ENCODE measurements at places on chromosomes 12 and 14.

GRCh38 chr14:34134484-34134883 lies 183.6 kb upstream of the EGLN3 start:
- DNase-seq, result no peak

DNA sequence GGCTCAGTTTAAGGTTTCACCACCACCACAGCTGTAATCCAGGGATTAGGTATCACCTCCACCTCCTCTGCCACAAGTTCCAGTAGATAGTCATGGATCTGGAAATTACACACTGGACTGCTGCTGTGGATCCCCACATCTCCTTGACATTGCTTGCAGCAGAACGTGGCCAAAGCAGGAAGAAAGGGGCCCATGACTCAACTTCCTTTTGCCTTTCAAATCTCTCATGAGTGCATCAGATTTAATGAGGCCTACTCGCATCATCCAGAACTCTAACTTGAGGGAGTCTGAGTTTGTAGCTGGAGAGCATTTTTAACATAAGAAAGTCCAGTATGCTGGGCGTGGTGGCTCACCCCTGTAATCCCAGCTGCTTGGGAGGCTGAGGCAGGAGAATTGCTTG lies 29.2 kb upstream of the TMED10 start:
- DNase-seq, result no peak

DNA sequence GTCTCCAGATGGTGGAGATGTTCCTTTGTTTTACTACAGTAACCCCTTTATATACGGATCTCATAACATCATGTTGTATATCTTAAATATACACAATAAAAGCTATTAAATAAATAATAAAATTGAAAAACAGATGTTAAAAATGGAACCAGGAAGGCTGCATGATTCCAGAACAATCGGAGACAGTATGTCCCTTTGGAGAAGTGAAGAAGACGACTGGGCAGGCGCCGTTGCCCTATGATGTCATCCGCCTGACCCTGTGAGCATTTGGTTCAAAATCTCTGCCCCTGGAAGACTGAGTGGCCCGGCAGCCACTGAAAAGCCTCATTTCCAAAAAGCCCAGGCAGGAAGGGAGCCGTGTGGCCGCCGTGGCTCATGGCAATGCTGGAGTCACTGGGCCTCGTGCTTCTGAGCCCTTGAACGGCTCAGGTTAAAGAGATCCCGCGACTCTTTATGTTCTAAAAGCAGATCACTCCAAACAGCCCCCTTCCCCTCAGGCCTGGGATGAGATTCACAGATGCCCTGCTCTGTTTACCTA lies 30.8 kb downstream of the RIMBP2 start:
- no peak for DNase-seq

GRCh38 chr14:99602054-99602787 lies 1.8 kb downstream of the CCDC85C start:
- DNase-seq, result no peak

- no peak for DNase-seq
Measured at GRCh38 chr12:10715491-10715890, 7.6 kb downstream of the YBX3 start.

DNA sequence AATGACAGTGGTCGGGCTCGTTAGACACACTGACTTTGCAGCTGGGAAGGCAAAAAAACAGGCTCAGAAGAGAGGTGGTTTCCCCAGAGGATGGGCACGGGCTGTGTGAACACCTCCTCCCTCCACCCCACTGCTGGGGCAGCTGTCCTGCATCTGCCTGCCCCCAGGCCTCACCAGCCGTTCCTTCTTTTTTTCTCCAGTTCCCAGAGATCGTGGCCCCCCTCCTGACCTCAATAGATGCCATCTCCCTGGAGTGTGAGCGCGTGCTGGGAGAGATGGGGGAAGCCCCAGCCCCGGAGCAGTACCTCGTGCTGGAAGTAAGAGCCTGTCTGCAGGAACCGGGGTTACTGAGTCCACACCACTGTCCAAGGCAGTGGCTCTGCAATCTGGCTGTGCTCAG lies 17.4 kb downstream of the MVK start:
- no peak for DNase-seq

GRCh38 chr14:34246206-34246605 lies 215.8 kb downstream of the SPTSSA start:
- no peak for DNase-seq

Data from activated T-cell treated with anti-CD3 and anti-CD28 coated beads for 48 hours (primary cell).